ENCODE measurements at places on chromosomes 5 and 9.

- no peak for DNase-seq
These were observed 428.1 kb downstream of the ARHGEF28 start for GRCh38 chr5:74054139-74054538.

GRCh38 chr9:126320158-126320922 lies 6.3 kb upstream of the MVB12B start:
- no peak for DNase-seq

DNA sequence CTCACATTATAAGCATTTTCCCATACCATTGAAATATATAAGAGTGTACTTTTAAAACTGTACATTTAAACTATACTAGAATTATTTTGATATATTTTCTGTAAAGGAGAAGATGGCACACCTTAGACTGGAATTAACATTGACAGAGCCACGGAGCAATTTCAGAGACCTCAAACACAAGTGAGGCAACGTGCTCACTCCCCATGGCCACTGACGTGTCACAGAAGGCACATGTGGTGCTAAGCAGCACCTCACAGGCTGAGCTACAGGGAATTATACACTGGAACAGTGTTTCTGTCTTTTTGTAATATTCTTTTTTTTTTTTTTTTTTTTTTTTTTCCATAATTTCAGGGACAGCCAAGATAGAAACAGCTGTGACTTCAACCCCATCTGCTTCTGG lies 66.5 kb downstream of the NUP214 start:
- no peak for DNase-seq

DNA sequence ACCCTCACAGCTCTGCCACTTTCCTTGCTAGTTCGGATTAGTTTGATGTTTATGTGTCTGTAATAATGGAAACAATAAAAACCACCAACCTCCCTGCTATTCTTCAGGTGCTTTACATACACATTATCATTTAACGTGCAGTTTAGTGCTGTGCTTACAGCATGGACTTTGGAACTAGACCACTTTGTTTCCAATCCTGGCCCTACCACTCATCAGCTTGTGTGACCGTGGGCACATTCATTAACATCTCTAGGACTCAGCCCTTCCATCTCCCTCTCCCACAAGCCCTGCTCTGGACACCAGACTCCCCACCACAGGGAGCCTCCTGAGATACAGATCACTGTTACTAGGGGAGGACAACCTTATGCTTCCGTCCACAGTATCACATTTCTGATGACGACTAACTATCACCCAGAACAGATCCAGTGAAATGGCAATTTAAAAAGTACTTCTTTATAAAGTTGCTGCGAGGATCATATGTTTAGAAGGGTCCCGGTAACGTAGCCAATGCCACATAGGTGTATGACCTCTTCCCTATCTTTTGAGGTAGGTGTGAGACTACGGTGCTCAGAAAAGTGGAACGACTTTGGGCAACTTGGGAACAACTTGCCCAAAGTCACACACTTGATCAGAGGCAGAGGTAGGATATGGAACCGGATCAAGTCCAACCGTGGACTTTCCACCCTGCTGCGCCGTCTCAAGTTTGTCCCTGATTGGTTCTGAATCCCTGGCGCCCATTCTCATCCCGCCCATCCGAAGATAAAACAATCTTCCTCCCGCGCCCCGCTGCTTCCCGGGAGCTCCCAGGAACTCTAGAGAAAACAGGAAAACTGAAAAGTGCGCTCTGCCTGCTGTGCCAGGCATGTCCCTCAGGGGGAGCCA lies 132.4 kb upstream of the NIPBL start:
- no peak for DNase-seq

GRCh38 chr5:95726811-95727763 lies 4.0 kb upstream of the RHOBTB3 start:
- no peak for DNase-seq

DNA sequence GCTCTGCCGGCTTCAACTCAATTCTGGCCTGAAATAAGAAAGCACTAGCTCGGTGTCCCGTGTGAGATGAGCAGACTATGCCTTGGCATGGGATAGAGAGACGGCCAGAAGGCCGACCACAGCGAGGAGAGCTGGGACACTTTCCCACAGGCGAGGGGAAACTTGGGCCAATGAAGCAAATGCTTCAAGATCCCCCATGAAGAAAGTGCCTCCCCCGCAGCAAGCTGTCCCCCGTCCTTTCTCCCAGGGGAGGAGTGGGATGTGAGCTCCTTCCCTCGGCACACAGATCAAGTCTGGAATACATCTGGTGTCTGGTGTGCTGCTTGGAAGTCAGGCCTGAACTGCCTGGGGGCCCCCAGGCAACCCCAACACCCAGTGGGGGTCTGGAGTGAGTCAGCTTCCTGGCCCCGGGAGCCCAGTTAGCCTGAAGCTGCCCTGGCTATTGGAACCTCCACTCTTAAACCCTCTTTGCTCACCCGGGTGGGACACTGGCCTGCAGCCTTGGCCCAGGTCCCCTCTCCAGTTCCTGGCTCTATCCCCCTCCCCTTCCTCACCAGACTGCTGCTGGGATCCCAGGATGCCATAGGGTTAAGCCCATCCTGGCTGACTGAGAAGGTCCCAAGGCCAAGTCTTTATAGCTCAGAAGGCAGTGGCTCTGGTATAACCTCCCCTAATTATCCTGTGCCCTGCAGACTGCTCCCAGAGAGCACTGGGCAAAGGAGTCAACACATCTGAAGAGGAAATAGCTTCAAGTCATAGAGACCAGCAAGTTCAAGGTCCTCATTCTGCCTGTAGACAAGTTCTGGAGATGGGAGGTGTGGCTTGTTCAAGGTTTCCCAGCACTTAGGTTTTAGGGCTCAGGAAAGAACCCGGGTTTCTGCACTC lies 205.3 kb downstream of the TTLL11 start:
- DNase-seq: no peak

DNA sequence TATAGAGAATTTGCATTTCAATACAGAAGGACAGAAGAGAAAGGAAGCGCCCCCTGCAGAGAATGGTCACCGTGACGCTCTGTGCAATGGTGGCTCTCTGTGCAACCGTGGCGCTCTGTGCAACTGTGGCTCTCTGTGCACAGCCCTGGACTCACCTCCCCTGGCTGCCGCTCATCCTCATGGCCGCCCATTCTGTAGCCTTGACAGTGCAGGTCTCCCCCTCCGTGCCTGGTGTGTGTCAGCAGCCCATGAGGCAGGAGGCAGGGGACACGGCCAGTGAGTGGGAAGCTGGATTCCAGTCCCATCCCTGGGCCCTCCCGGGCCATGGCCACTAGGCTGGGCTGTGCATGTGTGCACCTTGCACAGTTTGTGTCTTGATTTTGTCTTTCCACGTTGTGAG lies 12.0 kb downstream of the EXOC3 start:
- no peak for DNase-seq

DNA sequence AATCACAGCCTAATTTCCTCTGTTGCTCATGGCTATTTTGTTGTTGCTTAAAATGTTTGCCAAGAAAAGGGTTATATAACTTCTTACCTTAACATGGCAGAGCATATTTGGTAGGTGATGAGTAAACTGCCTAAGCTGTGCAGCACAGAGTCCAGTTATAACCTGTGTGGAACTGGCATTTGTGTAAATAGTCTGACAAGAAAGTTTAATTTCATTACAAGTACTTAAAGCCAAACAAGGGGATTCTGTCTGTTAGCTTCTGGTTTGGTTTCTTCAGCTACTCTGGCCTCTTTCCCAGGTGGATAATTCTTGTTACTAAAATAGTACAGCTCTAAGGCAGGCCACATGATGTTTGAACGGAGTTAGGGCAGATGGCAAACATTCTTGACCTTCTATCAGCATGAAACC lies 72.2 kb downstream of the PTCD2 start:
- DNase-seq: no peak

GRCh38 chr5:44719856-44720255 lies 88.9 kb upstream of the MRPS30 start:
- no peak for DNase-seq

DNA sequence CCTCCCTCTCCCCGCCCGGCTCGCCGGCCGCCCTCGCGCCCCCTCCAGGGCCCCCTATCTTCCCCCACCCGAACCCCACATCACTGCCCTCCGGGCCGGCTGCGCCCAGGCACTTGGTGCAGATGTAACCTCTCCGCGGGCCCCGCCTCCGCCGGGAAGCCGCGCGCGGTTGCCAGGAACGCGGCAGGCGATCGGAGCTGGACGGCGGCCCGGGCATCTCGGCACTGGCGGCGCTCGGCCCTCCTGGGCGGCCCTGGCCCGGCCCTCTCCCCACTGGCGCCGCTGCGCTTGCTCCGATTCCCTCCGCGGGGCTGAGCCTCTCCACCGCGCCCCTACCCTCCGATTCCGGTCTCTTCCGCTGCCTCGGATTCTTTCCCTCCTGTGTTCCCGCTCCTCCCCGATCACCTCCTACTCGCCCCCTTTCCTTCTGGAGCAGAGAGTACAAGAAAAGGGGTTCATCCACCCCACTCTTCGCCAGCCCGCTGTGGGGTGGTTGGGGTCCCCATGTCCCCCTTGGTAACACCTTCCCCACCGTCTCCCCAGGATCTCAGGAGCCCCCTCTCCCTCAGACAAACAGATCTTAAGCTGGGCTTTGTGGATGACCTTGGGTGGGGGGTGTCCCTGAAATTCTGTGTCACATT lies 70.6 kb downstream of the C9orf50 start:
- no peak for DNase-seq

- DNase-seq: no peak
These were observed 71.5 kb upstream of the RPS23 start for GRCh38 chr5:82349652-82350051.

Measured in GM10248 (cell line).